ENCODE measurements at places on chromosomes 11 and 22.

DNA sequence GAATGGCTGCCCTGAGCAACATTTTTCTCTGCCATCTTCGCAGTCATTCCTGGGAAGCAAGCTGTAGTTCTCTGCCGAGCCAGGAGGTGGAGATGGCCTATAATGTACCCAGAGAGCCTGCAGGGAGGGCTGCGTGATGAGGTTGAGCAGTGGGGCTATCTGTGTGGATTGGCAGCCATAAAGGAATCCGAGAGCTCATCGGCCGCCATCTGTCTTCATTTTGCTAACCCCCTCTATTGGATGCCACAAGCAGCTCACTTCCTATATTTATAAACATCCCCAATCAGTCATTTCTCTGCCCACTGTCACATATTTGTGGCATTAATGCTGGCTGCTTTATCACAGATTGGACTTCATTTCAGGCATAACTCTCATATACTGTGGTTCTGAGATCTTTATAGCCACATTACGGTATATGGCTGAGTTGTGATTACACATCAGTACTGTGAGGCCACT is 209.5 kb downstream of the NTM start:
- no peak for ATAC-seq

DNA sequence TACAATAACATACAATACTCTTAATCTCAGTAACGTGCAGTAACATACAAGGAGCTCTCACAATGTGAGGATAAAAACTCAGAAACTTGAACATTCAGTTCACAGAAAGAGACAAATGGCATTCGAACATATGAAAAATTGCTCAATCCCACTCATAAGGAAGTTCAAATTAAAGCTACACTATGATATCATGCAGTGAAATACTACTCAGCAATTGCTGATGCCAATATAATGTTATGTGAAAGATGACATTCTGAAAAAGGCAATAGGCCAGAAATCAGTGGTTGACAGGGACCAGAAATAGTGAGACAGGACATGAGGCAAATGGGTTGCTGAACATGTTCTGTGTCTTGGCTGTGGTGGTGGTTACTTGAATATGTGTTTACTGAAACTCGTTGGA is 33.7 kb upstream of the PITPNB start:
- no peak for ATAC-seq

- no peak for ATAC-seq
Measured at GRCh38 chr11:61503135-61503770, 5.3 kb upstream of the LRRC10B start.

DNA sequence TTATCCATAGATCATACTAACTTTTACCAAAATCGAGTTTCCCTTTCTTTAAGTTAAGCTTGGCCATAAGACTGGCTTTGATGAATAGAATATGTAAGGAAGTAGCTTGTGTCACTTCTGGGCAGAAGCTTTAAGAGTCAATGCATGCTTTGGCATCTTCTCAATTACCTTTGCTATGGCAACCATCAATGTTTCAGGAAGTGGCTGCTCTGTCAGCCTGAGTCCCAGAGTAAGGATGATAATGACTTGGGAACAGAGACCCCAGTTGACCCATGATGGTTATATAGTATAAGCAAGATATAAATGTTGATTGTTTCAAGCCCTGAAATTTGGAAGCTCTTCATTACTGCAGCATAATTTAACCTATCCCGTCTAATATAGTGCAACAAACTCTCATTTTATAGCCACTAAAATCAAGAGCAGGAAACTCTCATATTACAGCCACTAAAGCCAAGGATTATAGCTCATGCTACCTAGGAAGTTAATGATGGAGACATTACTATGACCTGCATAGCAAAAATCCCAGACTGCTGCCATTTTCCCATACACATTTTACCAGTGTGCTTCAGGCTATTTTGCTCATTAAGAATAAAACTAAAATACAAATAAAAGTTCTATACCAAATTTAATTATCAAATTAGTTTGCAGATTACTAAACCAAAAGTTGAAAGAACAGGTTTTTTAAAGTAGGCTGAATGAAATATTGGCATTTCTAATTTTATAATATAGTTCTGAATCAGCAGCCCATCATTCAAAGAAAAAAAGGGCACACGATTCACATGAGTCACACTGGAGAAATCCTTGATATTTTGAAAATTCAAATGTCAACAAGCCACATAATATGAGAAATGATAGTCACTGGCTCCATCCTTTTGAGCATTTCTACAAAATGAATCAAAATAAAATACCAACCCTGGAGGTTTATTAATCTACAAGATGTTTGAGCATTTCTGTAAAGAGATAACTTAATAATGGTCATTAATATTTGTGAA is 23.8 kb downstream of the FSHB start:
- ATAC-seq: peak; percentile 69

DNA sequence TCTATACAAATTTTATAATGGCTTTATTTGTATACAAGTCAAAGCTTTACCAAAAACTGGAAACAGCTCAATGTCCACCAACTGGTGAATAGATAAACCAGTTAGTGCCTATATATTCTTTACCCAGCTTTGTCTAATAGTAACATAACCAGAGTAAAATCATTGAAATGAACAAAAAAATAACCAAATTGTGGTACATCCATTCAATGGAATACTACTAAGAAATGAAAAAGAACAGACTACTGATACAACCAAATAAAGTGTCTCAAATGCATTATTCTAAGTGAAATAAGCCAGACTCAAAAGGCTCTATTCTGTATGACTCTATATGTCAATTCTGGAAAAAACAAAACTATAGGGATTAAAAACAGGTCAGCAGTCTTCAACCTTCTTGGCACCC is 40.9 kb upstream of the LDLRAD3 start:
- ATAC-seq: no peak

DNA sequence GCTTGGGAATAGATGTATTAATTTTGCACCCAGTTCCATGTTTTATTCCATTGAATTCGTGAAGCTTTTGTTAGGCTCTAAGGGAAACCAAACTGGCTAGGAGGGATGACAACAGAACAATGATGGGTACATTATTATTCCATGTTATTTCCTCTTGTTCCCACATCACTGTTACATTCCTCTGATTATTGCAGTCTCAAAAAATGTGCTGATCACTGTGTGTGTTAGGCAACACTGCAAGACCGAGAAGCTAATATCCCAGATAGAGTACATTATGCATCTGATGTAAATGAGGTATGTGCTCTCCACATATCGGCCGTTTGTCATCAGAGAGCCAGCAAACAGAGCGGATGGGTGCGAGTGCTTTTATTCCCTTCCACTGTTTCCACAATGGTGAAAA is 327.9 kb downstream of the SOX6 start:
- ATAC-seq: no peak

- no peak for ATAC-seq
Measured at GRCh38 chr11:1317993-1318392, 8.6 kb upstream of the TOLLIP start.

DNA sequence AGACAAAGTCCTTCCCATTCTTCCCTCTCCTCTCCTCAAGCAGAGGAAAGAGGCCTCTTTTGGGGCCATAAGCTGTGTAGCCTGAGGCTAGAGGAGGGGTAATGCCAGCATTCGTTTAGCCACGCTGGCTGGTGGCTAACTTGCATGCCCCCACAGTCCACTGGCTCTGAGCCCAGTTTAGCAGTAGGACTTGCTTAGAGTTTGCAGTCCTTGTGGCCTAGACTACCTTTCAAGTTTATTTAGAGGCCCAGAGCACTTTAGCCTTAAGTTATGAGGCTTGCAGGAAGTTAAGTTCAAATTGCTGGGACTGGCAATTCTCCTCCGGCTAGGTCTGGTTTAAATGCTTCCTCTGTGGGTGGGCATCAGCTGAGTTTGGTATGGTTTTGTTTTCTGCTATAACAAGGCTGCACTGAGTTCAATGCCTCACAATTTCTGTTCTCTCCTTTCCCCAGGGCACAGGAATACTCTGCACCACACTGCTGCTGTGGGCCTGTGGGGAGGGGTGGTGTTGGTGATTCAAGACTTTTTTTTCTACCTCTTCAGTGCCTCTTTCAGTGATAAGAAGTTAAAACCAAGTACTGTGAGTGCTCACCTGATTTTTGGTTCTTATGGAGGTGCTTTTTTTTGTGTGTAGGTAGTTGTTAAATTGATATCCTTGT is 281.0 kb upstream of the C11orf87 start:
- no peak for ATAC-seq

DNA sequence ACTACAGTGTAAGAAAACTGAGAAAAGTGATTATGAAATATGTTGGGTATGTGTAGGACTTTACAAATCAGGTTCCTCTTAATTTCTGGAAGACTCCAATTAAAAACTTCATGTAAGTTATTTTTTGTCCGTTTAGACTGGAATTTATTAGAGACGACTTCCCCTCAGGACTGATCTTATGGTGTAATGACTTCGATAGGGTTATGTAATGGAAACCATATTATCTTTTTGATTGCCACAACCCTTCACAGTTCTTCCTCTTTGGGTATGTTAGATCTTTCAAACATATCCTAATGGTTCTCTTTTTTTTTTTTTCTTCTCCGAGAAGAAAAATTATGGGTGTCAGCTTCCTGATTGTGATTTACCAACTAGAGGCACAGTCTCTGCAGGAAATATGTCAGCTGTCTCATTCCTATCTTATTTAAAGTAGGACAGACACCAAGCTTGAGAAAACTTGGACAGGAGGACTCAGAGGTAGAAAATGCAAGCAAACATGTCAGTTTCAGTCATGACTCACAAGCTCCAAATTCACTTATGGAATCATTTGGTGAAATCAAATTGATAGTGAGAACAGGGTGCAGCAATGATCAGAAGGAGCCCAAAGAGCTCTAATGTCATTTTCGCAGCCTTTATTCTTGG is 11.1 kb upstream of the LDLRAD3 start:
- ATAC-seq: peak; percentile 70

DNA sequence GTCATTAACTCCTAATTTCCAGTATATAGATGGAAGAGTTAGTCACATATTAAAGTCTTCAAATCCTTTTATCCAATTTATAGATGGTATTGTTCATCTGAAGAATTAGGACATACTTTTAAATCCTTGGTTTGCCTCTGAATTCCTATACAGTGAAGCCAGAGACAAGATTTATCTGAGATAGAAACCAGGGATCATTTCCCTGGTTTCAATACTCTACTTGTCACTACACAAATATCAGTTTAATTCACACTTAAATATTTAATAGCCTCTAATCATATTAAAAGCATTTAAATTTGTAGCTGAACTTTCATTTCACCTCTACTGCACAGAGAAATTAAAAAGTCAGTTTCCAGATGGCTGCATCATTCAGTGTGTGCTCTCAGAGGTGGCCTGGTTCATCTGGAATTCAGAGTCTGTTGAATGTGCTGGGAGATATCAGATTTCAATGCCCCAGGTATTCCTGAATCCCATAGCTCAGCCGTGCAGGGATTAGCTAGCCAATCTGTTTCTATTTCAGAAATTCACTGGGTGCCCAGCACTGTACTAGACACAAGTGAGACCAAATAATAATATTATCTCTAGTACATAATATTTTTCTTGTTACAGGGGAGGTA is 344.3 kb downstream of the AASDHPPT start:
- ATAC-seq: peak; percentile 82

GRCh38 chr11:45411228-45411946 is 125.2 kb upstream of the SYT13 start:
- peak; percentile 94 for ATAC-seq

DNA sequence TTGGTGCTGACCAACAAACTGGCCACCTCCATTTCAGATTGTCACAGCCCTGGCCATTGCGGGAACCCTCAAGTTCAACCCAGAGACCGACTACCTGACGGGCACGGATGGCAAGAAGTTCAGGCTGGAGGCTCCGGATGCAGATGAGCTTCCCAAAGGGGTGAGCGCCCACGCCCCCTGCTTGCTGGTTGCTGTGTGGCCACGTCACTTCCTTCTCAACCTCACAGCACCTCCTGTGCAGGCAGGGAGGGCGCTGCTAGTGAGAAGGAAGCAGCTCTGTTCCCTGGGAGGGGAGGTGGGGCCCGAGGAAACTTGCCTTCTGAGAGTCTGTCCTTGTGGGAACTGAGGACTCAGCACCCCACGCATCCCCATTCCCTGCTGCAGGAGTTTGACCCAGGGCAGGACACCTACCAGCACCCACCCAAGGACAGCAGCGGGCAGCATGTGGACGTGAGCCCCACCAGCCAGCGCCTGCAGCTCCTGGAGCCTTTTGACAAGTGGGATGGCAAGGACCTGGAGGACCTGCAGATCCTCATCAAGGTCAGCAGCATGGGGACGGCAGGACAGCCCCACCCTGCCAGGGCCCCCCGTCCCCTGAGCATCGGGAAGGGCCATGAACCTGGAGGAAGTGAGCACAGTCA is 19.3 kb downstream of the POLR3H start:
- ATAC-seq: no peak

- ATAC-seq: no peak
Measured at GRCh38 chr11:129457321-129457720, 81.7 kb downstream of the BARX2 start.

- no peak for ATAC-seq
Measured at GRCh38 chr11:15117751-15118150, 3.0 kb downstream of the INSC start.

DNA sequence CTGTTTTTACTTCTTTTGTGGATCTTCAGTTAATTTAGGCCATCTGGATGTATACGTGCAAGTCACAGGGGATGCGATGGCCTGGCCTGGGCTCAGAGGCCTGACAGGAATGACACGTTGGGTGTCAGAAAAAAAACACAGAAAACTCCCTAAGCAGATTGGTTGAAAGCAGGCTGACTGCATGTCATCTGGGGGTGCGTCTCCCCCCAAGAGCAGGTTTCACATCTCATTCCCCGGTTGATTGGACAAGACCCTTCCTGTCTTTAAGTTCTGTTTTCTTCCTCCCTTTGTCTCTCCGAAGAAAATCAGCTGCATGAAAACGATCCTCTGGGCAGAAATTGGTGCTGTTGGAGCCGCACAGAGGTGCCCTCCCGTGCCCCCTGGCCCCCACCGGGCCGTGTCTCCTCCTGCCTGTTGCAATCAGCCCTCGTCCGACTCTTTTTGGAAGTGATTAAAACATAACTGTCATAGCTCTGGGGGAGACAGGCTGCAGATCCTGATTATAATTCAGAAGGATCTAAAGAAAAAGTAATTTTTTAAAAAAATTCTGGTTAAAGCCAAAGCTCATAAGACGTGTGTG is 71.8 kb upstream of the PARVG start:
- no peak for ATAC-seq

DNA sequence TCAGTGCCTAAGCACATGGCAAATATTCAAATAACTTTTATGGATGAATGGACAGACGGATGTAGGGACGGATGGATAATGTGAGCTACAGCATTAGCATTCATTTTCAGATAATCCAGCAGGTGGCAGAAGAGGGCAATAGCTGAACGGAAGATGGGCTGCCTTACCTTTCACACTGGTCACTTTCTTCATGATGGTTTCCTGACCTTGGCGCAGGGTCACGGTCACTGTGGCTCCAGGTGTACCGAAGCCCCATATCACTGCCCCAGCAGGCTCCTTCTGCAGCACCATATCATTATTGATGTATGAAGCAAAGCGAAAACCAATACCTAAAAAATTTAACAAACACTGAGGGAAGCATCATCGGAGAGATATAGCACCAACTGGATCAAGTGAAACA is 4.3 kb downstream of the SIAE start:
- ATAC-seq: peak; percentile 39

GRCh38 chr11:118917481-118918127 is 8.1 kb downstream of the BCL9L start:
- no peak for ATAC-seq

All from SK-N-SH treated with all-trans-retinoic acid at 6 μM for 48 hours (cell line).